HAP-1 (cell line): ENCODE measurements at places on chromosomes 16 and 17.

DNA sequence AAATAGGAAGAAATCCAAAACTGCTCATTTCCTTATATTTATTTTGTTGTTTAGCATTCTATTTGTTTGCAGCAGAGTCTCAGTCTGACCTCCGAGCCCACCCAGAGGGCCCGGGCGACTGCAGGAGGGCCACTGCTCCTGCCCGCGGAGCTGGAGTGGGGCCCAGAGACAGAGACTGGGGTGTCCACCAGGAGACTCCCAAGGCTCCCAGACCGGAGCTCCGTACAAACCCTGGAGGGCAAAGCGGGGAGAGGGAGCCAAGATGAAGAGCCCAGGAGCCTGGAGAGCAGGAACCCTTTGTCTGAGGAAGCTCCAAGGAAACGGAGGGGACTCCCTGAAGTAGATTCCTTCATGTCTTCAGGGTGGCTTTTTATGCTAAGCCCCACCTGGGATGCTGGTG lies 57.9 kb downstream of the AXIN2 start:
- DNase-seq = no peak

DNA sequence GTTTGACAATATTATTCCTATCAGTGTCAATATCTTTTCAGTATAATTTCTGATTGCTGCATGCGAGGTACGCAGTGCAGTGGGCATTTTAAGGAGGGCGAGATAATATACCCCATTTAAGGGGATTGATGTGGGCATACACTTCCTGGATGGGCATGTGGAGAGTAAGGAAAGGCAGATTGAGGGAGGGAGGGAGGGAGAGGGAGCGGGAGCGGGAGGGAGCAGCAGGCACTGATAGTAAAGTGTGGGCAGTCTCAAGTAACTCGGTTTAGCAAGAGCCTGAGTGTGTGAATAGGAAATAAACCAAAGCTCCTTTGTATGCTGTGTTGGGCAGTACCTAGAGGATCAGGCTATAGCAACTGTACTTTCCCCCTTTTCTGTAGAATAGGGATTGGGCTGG lies 5.1 kb downstream of the BPTF start:
- DNase-seq = no peak

DNA sequence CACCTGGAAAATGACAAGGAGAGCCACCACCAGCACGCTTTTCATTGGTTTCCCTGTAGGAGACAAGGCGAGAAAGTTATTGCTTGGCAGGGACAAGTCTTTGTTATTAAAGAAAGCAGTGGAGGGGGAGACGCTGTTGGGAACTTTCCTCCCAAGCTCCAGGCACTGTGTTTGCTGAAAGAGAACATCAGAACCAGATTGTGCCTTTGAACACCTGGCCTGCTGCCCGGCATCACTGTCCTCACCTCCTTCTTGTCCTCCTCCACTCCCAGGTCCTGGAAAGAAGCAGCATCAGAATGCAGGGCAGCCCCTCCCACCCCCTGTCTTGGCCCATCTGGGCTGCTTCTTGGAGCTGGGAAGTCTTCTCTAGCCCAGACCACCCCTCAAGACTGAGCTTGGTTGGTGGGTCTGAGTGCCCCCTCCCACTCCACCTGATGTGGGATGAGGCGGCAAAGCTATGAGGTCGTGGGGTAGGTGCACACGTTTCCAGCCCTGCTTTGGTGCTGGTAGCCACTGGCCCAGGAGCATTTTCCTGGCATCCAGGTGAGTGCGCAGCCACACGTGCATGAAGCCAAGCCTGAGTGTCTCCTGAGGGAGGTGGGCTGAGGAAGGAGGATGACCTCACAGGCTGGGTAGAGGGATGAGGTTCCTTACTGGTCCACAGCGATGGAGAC lies 6.2 kb downstream of the CCR7 start:
- no peak for DNase-seq

DNA sequence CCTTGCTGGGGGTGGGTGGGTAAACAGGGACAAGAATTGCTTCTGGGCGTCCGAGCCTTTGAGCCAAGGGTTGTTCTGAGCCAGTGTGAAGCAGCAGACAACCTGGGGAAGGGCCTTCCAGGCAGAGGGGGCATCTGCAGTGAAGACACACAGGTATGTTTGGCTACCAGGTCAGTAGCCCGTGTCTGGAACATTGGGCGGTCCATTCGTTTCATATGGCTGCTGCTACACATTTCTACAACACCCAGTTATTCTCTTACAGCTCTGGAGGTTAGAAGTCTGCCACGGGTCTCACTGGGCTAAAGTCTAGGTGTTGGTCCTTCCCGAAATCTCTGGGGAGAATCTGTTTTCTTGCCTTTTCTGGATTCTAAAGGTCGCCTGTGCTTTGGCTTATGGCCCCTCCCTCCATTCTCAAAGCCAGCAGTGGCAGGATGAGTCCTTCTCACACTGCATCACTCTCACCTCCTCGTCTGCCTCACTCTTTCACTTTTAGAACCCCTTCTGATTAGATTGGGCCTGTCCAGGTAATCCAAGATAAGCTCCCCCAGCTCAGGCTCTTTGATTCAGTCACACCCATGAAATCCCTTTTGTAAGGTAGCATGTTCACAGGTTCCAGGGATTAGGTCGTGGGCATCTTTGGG lies 136.1 kb downstream of the CLEC16A start:
- DNase-seq = no peak

GRCh38 chr17:8939496-8940334 lies 25.8 kb downstream of the PIK3R5 start:
- no peak for DNase-seq

- no peak for DNase-seq
Measured at GRCh38 chr16:84728853-84729424, 29.1 kb downstream of the USP10 start.

DNA sequence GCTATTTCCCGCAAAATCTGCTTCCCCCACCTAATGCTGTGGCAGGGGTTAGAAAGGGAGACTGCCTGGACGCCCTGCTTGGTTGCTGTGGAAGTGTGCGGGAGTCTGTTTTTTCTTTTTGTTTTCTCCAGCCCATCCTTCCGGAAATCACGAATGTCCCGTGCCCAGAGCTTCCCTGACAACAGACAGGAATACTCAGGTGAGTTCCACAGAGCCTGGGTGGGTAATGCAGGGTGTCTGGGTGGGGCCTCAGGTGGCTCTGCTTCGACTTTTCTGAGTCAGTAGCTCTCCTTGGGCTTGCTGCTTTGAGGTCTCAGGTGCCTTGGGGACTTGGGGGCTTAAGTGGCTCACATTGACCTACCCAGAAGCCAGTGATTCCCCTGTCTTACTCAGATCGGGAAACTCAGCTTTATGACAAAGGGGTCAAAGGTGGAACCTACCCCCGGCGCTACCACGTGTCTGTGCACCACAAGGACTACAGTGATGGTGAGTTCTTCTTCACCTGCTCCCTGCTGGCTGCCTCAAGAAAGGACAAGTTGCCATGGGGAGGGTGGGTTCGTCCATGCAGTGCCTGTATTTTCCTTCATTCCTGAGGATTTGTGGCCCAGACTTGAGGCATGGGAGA lies 11.4 kb downstream of the LIMD2 start:
- DNase-seq = no peak

DNA sequence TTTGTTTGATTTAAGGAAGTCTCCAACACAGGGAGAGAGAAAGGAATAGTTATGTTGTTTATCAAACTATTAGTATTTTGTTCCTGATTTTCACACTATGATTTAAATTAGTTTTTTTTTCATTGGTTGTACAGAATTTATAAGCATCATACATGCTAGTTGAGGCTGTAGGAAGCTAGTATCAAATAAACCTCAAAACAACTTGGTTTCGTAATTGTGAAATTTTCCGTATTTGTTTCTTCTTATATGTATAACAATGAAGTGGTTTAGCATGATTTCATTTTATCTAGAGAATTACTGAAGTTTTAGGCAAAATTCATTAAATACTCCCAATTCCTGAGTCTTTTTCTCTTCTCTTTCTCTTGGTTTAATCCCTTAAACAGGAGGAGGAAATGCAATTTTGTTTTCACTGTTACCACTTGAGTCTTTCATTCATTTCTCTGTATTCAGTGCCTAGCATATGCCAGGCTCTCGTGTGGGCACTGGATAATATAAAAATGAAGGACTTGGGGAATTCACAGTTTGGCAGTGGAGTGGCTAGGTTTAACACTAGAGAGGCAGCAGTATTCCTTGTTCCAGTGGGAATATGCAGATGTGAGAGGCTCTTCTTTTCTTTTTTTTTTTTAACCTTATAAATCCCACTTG lies 1.8 kb downstream of the CYLD start:
- no peak for DNase-seq

GRCh38 chr16:19396555-19397011 lies 21.1 kb upstream of the TMC5 start:
- DNase-seq = peak; percentile 60

DNA sequence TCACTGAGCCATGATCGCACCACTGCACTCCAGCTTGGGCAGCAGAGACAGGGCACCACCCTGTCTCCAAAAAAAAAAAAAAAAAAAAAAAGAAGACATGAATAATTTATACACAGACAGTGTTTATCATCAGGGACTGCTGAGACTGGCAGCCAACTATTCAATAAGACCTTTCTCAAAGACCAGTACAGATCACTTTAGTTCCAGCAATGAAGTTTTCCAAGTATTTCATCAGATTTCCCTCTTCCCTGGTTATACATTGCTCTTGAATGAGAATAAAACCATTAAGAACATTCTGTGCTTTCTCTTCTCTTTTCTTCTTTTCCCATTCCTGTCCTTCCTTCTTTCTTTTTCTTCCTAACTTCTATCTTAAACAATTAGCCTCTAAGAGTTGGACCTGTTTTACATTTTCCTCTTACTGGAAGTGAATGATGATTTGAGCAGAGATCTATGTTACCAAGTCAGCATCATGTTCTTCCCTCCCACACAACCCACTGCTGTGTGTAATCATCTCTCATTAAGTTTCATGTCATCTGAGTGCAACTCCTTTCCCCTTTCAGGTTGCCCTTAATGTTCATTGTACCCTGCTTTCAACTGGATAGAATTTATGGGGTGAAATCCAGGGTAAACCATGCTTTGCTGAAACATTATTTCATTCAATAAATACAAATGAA lies 35.9 kb upstream of the SMIM36 start:
- no peak for DNase-seq

GRCh38 chr16:13645601-13646245 lies 274.2 kb upstream of the ERCC4 start:
- DNase-seq = no peak

DNA sequence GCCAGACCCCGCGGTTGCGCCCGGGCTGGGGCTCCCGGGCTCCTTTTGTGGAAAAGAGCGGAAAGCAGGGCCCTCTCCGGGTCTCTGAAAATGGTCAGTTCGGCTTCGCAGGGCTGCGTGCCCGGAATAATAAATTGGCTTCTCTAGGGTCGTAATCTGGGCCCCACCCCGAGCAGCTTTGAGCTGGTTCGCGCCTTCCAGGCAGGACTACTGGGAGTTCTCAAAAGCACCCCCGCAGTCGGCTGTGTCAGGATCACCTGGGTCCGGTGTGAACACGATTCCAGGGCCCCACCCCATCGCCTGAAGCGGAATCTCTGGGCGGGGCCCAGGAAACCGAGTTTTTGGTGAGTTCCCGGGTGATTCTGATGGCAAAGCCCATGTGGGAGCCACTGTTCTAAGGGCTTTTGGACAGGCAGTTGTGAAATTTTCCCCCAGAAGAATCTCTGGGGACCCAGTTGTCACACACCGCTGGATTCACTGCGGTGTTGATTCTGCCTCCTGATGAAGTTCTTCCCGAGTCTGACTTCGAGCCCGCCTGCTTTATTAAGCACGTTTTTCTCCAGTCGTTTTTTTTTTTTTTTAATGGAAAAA lies 77.0 kb downstream of the MRC2 start:
- DNase-seq = peak; percentile 70

DNA sequence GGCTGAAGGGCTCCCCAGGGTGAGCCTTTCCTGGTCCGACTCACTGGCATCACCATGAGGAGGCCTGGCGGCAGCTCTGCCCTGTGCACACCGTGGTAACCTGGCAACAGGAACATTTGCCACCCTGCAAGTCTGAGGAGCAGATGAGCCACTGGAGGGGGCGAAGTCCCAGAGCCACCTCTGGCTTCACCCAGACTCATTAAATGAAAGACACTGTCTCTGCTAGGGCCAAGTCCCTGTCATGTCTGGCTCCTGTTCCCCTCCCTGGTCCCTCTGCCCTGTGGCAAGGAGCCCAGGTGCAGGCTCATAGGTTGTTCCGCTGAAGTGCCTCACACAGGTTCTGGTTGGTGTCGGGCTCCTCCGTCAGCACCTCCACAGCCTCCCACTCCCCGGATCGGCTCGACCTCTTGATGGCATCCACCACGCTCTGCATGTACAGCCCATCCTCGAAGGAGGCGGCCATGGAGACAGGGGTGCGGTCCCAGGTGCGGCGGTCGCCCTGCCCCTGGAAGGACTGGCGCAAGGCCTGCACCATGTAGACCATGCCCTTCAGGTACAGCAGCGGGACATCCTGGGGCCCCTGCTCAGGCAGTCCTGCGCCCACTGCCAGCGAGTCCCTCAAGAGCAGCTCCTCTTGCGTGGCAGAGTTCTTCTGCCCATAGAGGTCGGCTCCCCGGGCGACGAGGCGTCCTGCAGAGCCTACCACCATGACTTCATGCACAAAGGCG lies 8.4 kb downstream of the C16orf86 start:
- DNase-seq = no peak

GRCh38 chr16:57061084-57061905 lies 31.1 kb upstream of the CPNE2 start:
- DNase-seq = no peak

GRCh38 chr17:37107406-37108083 lies 158.8 kb downstream of the AATF start:
- no peak for DNase-seq

DNA sequence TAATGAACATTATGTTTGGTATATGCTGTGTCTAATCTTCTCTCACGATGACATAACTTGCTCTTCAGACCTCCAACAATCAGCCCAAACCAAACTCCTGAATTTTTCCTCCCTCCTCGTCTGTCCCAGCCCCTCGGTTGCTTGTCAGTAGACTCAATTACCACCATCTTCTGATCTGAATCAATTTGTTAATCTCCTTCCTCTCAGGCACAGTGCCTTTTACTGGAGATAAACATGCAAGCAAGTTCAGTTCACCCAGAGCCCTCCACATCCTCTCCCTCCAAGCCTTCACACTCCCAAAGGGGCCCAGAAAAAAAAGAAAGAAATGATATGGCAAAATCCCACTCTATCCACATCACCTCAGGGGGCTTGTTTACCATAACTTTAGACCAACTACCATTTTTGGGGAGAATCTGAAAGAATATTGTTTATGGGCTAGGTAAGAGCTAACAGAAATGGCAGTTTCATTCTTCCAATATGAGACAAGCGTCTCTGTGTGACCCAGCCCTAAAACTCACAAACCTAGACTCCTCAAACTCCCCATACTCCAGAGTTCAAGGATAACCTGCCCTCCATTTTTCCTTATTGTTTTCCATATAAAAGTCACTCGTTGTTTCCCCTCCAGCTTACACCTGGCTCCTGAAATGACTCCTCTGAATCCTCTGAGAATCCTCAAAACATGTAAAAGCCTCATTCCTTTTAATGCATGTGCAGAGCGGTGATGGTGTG lies 1.5 kb downstream of the TEX2 start:
- no peak for DNase-seq

DNA sequence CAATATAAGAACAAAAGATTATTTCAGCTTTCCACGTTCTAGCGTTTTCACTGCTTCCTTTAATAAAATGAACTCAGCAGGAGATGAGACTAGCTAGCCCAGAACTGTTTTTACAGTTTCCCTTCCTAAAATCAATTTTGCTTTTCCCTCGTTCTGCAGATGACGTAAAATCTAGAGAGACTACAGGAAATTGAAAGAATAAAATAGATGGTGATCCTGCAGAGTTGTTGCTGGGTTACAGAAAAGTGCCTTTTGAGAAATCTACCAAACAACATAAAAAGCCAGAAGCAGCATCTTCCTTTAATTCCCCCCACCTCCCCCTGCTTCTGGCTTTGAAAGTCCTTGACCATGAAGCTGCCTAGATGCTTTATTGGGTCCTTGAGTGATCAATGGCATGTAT lies 96.8 kb upstream of the CLEC3A start:
- no peak for DNase-seq
